ENCODE measurements at places on chromosomes 1 and 21.

- H3K36me3 ChIP-seq: no peaks in the 10 kb centered on the region
- peaks cover 8% of the 10 kb centered on the region for H3K27me3 ChIP-seq
- H3K4me1 ChIP-seq: no peaks in the 10 kb centered on the region
- no peak overlapping the region for H3K4me3 ChIP-seq
- H3K27ac ChIP-seq: no peak overlapping the region
Measured at GRCh38 chr1:2784854-2785630, 16.5 kb downstream of the TTC34 start.

DNA sequence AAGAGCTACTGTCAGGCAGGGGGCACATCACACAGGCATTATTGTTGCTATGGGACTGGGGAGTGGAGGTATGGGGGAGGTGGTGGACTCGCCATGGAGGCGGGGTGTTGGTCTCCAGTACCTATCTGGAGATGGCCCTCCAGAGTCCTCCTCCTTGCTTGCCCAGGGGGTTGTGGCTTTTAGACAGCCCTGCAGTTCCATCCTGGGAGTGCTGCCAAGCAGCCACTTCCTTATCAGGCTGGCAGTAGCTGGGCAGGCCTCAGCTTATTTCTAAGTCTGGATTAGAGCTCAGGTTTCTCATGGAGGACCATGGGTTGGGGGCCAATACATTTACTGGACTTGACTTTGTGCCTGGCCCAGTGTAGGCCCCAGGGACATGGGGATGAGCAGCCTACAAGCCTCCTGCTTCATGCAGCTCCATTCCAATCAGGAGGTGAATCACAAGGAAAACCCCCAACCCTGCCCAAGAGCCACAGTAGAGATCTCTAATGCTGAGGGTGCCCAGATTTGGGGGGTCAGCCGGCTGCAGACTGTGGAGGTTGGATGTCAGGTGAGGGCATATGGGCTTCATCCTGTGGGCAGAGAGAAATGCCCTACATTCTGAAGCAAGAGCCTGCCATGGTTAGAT, 210.7 kb upstream of the EDN2 start:
- DNase-seq: no peak
- no peaks in the 10 kb centered on the region for H3K36me3 ChIP-seq
- no peak overlapping the region for H3K4me3 ChIP-seq
- H3K27me3 ChIP-seq: no peaks in the 10 kb centered on the region
- peaks cover 8% of the 10 kb centered on the region for H3K4me1 ChIP-seq

GRCh38 chr1:21123287-21123948, 53.3 kb downstream of the EIF4G3 start:
- no peaks in the 10 kb centered on the region for H3K36me3 ChIP-seq
- no peaks in the 10 kb centered on the region for H3K4me1 ChIP-seq
- DNase-seq: no peak

DNA sequence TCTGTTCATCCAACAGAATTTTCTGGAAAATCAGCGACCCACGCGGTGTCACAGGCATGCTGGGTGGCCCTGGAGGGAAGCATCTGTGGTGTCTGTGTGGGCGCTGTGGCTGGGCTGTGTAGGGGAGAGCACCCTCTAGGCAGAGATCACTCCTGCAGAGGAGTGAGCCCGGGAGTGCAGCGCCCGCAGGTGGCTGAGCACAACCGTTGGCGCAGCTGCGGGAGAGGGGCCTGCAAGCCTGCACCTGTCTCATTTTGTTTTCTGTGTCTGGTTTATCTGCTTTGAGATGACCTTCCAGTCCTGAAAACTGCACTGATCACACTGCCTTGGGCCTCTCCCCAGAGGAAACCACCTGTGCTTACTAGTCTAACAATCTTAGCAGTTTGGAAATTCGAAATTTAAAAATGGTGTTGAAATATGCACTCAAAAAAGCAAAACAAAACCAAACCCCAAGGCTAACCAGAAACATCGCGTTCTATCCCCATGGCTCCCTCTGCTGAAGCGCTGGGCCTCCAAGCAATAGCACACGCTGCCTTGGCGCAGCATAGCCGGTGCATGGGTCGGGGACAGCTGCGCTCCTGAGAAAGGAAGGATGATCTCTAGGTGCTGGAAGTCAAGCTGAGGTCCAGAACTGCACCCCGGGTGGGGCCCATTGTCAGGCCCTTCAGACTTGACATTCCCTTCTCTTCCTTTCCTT, 4.8 kb downstream of the FAM3B start:
- H3K4me1 ChIP-seq: peaks cover 48% of the 10 kb centered on the region
- no peaks in the 10 kb centered on the region for H3K36me3 ChIP-seq

DNA sequence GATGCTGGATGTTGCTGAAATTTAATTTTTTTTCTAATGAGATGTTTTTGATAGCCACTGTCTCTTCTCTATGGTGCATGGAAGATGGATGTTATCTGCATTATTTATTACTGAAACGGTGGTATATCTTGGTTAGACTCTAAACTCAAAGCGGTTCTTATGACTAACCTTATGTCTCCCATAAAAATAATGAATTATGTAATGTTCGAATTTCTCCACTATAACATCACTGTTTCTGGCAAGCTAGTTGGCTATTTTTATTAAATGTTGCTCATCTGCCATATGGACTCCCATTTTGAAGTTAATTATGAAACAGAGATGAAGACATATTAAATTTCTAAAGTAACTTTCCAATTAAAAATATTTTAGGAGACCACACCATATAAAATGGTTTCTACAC, 808.6 kb upstream of the ADGRL4 start:
- no peak overlapping the region for H3K4me3 ChIP-seq
- no peaks in the 10 kb centered on the region for H3K27me3 ChIP-seq
- no peaks in the 10 kb centered on the region for H3K36me3 ChIP-seq
- no peaks in the 10 kb centered on the region for H3K4me1 ChIP-seq
- DNase-seq: no peak

DNA sequence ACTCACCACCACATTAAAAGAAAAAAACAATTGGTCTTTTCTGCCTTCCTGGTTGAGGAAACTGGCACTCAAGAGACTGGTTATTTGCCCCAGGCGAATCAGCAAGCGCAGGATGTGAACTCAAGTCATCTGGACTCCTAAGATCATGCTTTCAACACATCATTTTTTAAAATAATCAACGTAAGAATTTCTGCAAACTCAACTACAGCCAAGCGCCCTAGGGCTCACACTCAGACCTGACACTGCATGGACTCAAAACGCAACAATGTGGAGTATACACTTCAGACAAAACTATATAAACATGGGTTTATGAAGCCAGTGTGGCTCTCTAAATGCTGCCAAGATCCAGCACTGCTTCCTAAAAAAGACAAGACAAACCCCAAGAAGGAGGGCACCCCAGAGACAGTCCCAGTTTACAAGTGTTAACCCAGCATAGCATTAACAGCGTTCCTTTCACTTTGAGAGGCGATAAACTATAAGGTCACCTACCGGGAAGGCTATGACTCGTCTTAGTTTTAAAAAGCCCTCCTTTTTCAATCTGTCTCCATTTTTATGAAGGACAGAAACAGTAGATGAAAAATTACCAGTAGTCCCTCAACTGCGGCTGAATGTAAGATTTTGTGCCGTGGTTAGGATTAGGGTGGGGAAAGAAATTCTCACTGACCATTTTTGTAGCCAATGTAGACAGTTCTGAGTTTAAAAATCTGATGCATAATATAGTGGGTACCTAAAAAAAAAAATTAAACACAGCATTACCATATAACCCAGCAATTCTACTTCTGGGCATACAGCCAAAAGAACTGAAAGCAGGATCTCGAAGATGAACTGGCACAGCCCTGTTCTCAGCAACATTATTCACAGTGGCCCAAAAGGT, 54.8 kb downstream of the SIPA1L2 start:
- no peaks in the 10 kb centered on the region for H3K36me3 ChIP-seq
- H3K27ac ChIP-seq: peak overlapping the region; percentile 17
- H3K27me3 ChIP-seq: no peaks in the 10 kb centered on the region
- H3K4me3 ChIP-seq: peak overlapping the region; percentile 10

- H3K27me3 ChIP-seq: no peaks in the 10 kb centered on the region
- no peaks in the 10 kb centered on the region for H3K4me1 ChIP-seq
- no peak overlapping the region for H3K27ac ChIP-seq
- H3K36me3 ChIP-seq: peaks cover 4% of the 10 kb centered on the region
- H3K4me3 ChIP-seq: no peak overlapping the region
Measured at GRCh38 chr1:205792481-205792881, 17.2 kb upstream of the RAB29 start.

GRCh38 chr1:19978143-19978542, 1.3 kb downstream of the PLA2G2A start:
- H3K27me3 ChIP-seq: no peaks in the 10 kb centered on the region
- no peak for DNase-seq
- peak overlapping the region; percentile 1 for H3K4me3 ChIP-seq
- H3K4me1 ChIP-seq: no peaks in the 10 kb centered on the region
- no peaks in the 10 kb centered on the region for H3K36me3 ChIP-seq
- H3K27ac ChIP-seq: no peak overlapping the region

DNA sequence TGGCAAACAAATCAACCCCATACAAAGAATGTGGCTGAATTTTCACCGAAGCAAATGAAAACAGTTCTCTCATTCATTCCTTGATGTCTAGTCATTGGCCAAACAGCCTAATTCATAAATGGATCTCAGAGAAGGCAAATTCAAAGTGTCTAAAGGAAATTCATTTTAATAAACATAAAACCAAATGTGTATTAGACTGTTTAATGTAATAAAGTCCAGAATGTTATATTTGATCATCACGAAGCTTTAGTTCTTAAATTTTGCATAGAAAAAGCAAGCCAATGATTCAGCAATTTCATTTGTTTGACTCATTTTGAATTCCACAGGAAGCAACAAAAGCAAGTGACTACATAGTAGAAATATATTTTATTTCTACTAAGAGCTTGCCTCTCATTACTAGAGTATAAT, 379.2 kb upstream of the ADAMTS5 start:
- no peaks in the 10 kb centered on the region for H3K4me1 ChIP-seq
- no peaks in the 10 kb centered on the region for H3K27me3 ChIP-seq
- no peak for DNase-seq
- no peaks in the 10 kb centered on the region for H3K36me3 ChIP-seq
- no peak overlapping the region for H3K27ac ChIP-seq

DNA sequence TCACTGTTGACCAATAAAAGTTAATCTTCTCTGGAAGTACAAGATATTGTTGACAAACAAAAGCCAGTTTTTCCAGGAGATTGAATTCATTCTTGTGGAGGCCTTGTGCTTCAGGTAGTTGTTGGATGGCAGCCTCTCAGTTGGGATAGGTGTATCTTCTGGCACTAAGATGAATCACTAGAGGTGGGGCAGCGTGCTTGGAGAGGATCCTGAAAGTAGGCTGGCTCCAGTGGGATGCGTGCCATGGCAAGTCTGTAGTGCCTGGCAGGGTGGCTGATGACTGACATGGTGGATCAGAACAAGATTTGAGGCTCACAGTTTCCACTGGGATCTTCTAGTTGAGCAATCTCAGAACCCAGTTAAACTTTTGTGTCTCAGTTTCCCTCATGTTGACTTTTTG, 2.4 kb downstream of the VPS13D start:
- no peak for DNase-seq
- H3K27ac ChIP-seq: peak overlapping the region; percentile 99
- H3K4me3 ChIP-seq: no peak overlapping the region
- H3K4me1 ChIP-seq: peaks cover 21% of the 10 kb centered on the region

DNA sequence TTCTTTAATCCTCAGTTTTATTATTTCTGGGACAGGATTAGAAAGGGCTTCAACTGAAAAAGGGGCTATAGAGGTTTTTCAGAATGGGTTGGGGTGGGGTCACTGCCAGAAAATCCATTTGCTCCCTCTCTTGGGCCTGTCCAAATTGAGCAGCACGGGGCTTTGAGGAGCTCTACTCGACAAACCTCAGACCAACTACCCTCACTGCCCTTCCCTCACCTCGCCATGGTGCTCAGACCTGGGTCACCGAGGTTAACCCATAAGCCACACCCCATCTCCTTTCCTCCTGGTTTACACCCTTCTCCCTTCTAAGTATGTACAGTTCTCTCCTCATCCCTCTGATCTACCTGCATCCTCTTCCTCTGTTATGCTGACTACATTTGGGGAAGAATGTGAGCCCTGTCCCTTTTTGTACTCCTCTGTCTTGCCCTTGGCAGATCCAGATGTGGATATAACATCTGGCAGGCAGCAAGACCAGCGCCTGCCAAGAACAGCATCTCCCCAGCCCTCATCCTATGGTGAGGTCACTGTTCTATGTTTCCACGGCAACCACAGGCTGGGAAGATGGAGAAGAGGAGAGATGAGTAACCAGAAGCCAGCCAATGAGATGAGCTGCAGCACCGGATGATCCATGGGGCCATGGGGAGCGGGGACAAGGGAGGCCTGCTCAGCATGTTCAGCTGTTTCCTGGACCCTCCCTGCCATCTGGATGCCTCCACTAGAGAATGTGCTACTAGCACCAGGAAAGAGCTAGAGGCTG, 3.7 kb upstream of the FABP3 start:
- DNase-seq: no peak
- H3K27me3 ChIP-seq: no peaks in the 10 kb centered on the region
- peaks cover 16% of the 10 kb centered on the region for H3K4me1 ChIP-seq
- no peak overlapping the region for H3K27ac ChIP-seq
- no peak overlapping the region for H3K4me3 ChIP-seq

- H3K27me3 ChIP-seq: no peaks in the 10 kb centered on the region
- DNase-seq: no peak
- no peaks in the 10 kb centered on the region for H3K36me3 ChIP-seq
- H3K4me1 ChIP-seq: no peaks in the 10 kb centered on the region
- no peak overlapping the region for H3K4me3 ChIP-seq
- no peak overlapping the region for H3K27ac ChIP-seq
Measured at GRCh38 chr1:198876371-198876871, 237.6 kb downstream of the PTPRC start.

GRCh38 chr1:29172415-29172939, 9.2 kb downstream of the SRSF4 start:
- H3K36me3 ChIP-seq: no peaks in the 10 kb centered on the region
- no peaks in the 10 kb centered on the region for H3K27me3 ChIP-seq

- no peaks in the 10 kb centered on the region for H3K4me1 ChIP-seq
- H3K4me3 ChIP-seq: no peak overlapping the region
- H3K27me3 ChIP-seq: no peaks in the 10 kb centered on the region
- no peak overlapping the region for H3K27ac ChIP-seq
Measured at GRCh38 chr1:212315907-212316306, 30.7 kb downstream of the PPP2R5A start.

- peaks cover 8% of the 10 kb centered on the region for H3K4me1 ChIP-seq
- DNase-seq: no peak
- no peak overlapping the region for H3K4me3 ChIP-seq
- H3K27ac ChIP-seq: no peak overlapping the region
- no peaks in the 10 kb centered on the region for H3K36me3 ChIP-seq
Measured at GRCh38 chr21:42539342-42539741, 25.7 kb downstream of the SLC37A1 start.

DNA sequence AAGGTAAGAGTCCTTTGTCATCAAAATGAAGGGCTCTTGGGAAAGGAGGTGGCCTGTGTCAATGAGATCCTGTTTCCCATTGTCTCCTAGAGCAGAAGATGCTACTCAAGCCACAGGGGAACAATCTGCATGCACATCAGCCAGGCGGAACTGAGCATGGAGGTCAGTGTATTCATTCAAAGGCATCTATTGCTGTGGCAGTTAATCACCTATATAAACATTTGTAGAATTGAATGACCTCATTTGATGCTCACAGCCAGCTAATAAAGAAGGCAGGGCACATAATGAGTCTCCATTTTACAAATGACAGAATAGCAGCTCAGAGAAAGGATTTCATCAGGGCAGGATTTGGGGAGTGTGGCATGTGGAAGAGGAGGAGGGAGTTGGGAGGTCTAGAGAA, 5.7 kb upstream of the FYB2 start:
- no peak overlapping the region for H3K4me3 ChIP-seq
- H3K27me3 ChIP-seq: no peaks in the 10 kb centered on the region
- peaks cover 16% of the 10 kb centered on the region for H3K4me1 ChIP-seq
- H3K27ac ChIP-seq: no peak overlapping the region
- no peaks in the 10 kb centered on the region for H3K36me3 ChIP-seq
